ENCODE measurements at places on chromosomes 12 and 14. TPM values are rescaled to one million over a fixed set of nuclear protein-coding genes. Genes with fewer than 3 reads are reported as not detected.

ARMH4 gene
- total RNA-seq: 3.3 TPM

BDKRB1 gene
- 5.5 TPM for total RNA-seq

NRXN3 gene
- total RNA-seq: 0.11 TPM

NRL gene
- total RNA-seq: not detected

CD69 gene
- total RNA-seq: not detected

NOXRED1 gene
- total RNA-seq: not detected

BCL2L2 gene
- total RNA-seq: 22.5 TPM

ADAM21 gene
- 0.97 TPM for total RNA-seq

DBX2 gene
- total RNA-seq: not detected

CDC42BPB gene
- total RNA-seq: 106 TPM
